EL (cell line): ENCODE measurements at places on chromosomes 5 and 9.

DNA sequence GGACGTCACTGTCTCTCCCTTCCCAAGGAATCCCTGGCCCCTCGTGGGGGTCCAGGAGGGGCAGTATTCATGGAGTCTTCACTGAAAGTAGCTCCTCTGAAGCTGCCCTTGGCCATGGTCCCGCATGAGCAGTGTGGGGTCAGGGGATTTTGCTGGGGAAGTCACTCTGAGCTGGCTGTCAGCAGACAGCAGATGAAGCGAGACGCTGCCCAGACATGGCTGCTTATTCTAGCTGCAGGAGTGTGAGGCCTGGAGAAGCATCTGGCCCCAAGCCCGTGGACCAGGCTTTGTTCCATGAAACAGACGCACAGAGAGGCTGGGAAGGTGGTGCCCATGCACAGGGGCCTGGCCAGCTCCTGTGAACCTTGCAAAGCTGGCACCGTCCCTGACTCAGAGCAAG is 21.5 kb upstream of the ASS1 start:
- no peak for DNase-seq

DNA sequence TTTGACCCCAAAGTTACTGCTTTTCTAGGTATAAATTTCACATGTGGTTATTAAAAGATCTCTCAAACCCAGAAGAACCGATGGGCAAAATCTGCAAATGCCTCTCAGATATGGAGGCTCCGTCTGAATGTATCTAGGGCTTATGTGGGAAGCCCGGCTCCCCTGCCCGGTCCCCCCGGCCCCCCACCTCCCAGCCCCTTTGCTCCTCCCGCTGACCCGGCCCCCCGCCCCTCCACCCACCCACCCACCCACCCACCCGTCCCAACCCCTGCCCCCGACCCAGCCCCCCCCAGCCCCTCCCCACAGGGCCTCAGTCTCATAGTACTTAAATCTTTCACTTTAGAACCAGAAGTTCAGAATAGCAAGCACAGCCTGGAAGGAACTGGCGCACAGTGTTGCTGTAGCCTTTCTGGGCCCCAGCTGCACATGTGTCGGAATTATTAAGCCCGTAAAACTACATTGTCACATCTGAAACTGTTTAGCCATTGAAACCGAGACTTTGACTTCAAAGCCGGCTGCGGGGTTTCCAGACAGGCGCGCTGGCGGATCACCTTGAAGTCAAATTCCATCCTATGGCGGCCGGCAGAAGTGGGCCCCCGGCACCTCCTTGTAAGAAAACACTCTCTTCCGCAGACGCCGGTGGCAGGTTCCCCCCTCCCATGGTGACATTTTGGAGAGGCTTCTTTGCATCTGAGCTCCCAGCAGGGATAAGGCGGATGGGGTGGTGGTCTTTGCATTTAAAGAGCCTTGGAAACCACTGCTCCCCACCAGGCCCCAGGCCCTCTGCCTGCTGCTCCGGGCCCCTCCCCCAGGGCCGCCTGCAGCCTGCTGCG is 12.8 kb downstream of the NKD2 start:
- no peak for DNase-seq

- no peak for DNase-seq
Measured at GRCh38 chr5:150130493-150130922, 25.1 kb downstream of the PDGFRB start.

DNA sequence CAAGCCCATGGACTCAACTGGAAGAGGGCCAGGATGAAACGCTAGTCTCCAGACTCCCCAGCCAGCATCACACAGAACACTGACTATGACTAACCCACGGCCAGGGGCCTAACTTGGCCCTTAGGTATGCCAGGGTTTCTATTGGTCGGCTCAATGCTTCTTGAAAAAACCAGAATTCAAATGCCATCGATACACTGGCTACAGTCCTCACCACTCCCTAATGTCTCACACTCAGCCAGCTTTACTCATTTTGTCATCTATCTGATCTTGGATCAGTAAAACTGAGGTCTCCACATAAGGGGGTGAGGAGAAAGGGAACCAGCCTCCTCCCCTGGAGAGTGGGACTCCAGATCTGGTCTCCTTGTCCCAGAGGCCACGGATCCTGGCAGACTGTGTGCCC is 59.5 kb upstream of the FUBP3 start:
- DNase-seq: no peak

- no peak for DNase-seq
Measured at GRCh38 chr5:65906256-65906655, 20.1 kb upstream of the ERBIN start.

DNA sequence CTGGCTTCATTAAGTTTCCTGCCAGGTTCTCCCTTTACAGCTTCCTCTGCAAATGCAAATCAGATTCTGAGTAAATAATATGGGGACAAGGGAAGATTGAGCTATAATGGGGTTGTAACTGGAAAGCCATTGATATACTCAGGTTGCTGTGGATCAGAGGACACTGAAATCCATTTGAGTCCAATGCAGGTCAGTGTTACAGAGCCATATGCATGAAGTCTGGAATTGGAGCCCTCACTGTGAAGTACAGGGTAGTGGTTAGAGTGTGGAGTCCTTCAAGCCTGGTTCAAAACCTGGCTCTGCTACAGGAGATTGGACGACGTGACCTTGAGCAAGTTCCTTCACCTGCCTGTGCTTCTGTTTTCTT is 48.7 kb downstream of the TIMD4 start:
- DNase-seq: no peak

DNA sequence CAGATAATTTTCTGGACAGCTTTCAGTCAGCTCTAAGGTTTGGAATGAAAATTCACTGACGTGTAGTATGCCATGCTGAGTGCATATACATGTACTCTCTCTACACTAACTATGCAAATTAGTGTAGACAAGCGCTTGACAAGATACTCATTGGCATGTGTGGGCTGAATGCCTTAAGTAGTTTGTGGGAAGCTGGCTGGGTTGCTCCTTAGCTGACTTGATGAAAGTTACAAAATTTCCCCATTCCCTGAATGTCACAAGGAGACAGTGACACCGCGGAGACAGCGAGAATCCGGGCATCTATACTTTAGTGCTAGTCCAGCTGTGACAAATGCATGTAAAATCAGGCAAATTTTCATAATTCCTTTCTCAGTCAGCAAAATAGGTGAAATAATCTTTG is 51.6 kb upstream of the C5orf46 start:
- DNase-seq: no peak

- DNase-seq: peak; percentile 20
Measured at GRCh38 chr5:59917121-59917520, 23.6 kb upstream of the PDE4D start.

GRCh38 chr9:124454791-124455443 is 4.7 kb downstream of the ADGRD2 start:
- DNase-seq: no peak

DNA sequence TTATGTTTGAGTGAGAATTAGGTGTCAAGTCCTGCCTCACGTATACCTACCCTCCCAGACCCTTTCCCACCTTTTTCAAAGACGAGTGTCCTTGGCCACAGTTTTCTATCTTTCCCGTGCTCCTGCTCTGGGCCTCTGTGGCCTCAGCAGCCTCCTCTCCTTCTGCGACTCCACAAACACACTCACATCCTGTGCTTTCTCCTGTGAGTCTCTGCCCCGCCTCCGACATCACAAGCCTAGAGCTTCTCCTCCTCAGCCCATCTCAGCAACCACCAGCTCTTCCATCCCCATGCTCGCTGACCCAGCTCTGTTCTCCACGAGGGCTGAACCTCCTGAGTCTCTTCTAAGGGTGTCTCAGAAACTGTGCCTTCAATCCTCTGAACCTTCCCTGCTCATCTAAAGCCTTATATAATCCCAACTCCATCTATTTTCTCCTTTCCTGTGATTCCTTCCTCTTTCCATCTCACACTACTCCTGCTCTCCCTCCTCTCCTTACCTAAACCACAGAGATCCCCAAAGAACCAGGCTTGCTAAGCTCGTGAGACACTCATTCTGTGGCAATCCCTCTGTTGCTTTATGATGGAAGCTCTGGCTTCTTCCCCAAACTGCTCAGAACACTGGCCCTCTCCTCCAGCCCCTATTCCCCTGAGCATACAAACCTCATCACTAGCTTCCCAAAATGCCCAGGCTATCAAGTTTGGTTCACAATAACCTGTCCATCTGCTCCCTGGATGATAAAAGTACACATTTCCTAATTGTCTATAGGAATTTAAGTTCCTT is 55.2 kb downstream of the RASEF start:
- DNase-seq: no peak

DNA sequence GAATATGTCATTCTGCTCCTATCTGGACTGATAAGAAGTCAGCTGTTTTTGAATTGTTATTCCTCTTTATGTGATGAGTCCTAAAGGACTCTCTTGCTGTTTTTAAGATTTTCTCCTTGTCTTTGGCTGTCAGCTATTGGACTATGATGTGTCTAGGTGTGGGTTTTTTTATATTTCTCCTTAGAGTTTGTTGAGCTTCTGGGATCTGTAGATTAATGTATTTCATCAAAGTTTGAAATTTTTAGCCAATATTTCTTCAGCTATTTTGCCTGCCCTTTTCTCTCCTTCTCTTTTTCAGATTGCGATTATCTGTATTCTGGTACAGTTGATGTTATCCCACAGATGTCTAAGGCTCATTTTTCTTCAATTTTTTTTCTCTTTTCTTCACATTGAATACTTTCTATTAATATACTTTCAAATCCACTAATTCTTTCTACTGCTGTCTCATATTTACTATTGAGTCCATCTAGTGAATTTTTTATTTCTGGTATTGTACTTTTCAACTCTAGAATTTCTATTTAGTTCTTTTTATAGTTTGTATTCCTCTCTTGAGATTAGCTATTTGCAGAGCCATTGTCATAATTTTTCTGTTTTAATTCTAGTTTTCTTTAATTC is 31.1 kb downstream of the RPS23 start:
- no peak for DNase-seq

GRCh38 chr9:642014-642413 is 199.5 kb upstream of the DMRT1 start:
- no peak for DNase-seq

DNA sequence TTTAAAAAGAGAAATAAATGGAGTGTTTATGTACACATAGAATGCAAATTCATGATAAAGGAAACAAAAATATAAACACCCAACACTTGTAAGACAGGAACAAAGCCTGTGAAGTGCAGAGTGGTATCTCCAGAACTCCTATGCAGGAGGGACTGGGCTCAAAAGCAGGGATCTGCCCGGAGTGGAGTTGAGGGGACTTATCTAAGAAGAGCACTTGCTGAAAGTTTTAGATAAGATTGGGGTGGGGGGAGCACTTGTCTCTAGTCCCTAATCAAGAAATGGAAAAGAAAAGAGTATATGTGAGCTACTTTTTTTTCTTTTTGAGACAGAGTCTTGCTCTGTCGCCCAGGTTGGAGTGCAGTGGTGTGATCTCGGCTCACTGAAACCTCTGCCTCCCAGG is 840.4 kb downstream of the MAT2B start:
- no peak for DNase-seq

- DNase-seq: peak; percentile 41
Measured at GRCh38 chr5:57468481-57469163, 14.0 kb downstream of the ACTBL2 start.

DNA sequence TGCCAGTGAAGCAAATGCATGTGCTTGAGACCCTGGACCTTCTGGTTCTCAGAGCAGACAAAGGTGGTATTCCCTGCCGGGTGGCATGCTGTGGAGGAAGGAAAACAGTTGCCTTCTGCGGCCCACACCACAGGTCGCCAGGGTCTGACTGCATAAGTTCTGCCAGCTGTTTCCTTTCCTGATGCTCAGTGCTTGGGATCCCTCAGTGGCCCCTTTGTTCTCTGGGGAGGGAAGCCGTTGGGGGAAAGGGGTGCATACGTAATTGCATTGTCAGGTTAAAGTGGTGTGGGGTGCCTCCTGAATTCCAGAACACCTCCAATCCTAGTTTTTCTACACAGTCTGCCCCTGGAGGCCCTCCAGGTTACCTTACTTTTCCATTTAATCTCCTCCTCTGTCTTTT is 43.1 kb upstream of the SLC2A8 start:
- no peak for DNase-seq

- no peak for DNase-seq
Measured at GRCh38 chr9:7009065-7009464, 251.3 kb downstream of the KDM4C start.

DNA sequence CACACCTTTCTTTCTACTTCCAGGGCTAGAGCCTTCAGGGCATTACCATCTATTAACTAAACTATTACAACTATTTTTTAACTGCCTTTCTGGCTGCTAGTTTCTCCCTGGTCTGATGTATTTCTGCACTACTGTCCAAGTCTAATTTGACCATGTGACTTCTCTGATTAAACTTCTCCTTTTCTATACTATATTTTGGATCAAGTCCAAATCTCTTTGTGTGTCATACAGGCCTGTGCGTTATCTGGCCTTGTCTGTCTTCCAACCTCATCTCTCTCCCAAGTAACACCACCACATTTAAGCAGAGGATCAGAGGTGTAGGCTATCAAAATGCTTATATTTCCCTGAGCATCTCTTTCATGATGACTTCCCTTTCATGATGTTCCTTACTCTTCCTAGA is 47.2 kb upstream of the OR13F1 start:
- no peak for DNase-seq

DNA sequence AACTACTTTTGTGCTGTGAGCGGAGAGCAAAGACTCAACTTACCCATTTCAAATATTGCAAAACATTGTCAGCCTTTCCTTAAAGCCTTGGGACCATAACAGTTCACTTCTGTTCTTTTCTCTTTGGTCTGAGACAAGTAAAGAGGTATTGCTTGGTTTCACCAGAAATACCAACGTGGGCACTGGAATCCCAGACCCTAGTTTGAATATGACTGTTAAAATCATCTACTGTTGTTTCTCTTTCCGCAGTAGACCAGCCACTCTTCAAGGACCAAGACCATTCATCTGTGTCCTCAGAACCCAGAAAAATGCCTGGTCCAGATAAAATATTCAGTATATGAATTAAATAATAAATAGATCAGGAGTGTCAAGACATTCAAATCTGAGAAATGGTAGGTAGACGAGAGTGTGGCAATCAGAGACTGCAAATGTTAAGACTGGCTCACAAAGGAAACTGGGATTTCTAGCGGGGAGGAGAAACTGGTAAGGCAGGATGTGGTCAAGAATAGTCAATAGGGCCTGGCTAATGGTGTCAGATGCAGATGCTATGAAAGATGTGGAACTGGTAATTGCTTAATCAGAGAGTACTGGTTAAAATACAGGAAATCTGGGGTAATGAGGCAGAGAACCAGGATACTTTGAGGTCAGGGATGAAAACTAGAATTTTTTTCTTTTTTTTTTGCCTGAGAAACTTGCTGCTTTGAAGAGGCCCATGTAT is 82.1 kb upstream of the IL33 start:
- DNase-seq: peak; percentile 32

GRCh38 chr9:30519756-30520155 is 1864.7 kb upstream of the ACO1 start:
- DNase-seq: no peak

DNA sequence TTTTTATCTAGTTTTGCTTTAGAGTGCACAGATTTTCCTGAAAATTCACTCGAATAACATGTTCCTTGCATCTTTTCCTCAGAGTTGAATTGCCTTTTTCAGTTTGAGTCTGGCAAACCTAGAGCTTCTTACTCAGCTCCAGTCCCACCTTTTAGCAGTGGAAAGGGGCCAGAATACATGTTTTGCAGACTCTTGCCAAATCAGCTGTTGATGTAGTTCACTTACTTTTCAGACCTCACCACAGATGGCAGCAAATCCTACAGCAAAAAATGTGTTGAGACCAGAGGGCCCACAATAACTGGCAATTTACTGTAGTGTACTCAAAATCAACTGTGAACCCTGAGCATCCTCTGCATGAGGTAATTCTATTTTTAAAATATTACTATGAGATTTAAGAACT is 545.2 kb upstream of the ACO1 start:
- DNase-seq: no peak

GRCh38 chr9:84270847-84271530 is 69.6 kb downstream of the SLC28A3 start:
- peak; percentile 2 for DNase-seq
